ENCODE measurements at places on chromosomes 5 and 9. TPM values are rescaled to one million over a fixed set of nuclear protein-coding genes. Genes with fewer than 3 reads are reported as not detected.

LCNL1 gene
- total RNA-seq: not detected

TLX3 gene
- total RNA-seq: not detected

TIMD4 gene
- not detected for total RNA-seq

STPG3 gene
- total RNA-seq: not detected

RMRP gene
- total RNA-seq: 2,917 TPM

NSMF gene
- total RNA-seq: 53.7 TPM

GRCh38 chr5:142122121-142122520 is 13.5 kb downstream of the NDFIP1 start:
- DNase-seq: no peak

DNA sequence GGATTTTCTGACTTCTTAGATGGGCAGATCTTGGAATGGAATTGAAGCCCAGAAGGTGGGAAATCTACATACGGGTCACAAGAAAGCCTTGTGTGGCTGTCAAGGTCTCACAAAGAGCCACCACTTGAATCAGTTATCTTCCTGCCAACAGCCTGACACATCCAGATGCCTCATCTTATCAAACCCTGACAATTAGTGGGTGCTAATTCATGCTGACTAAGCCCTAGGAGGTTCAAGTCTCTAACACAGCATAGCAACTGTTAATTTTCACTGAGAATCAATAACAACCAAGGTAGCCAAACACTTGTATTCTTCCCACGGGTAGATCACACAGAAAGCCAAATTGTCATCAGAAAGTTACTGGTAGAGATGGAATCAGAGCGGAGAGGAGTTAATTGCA is 222.2 kb downstream of the TMEM167A start:
- DNase-seq: no peak

- no peak for DNase-seq
These were observed 21.4 kb upstream of the HMHB1 start for GRCh38 chr5:143790457-143791112.

- DNase-seq: no peak
These were observed 3.0 kb downstream of the SLC12A7 start for GRCh38 chr5:1108865-1109174.

GRCh38 chr9:107732781-107733522 is 243.4 kb upstream of the KLF4 start:
- no peak for DNase-seq

DNA sequence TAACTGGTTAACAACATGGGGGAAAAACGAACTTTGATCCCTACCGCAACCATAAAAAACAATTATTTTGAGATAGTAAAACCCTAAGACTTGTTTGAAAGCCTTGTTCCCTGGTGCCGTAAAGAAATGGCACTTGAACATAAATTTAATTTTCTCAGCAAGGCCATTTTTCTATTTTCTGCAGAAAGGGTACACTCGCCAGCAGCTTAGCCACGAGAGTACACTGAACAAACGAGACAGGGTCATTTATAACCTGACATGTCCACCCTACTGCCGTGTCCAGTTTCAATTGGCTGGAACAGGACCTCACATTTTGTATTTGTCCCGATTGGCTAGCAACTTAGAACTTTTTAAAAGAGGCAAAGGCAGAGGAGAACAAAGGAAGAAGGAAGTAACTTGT is 26.8 kb downstream of the FBXW11 start:
- no peak for DNase-seq

DNA sequence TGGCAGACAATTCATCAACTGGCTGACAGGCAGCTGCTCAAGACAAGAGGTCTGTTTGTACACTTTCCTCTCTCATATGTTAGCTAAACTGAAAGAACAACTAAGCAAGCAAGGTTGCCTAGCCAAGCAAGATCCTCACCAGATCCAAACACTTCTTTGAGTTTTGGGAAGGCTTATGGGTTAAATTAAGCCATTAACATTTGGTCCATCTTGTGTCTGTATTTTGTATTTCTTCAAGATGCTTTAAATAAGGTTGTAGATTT is 170.4 kb upstream of the RAI14 start:
- no peak for DNase-seq

DNA sequence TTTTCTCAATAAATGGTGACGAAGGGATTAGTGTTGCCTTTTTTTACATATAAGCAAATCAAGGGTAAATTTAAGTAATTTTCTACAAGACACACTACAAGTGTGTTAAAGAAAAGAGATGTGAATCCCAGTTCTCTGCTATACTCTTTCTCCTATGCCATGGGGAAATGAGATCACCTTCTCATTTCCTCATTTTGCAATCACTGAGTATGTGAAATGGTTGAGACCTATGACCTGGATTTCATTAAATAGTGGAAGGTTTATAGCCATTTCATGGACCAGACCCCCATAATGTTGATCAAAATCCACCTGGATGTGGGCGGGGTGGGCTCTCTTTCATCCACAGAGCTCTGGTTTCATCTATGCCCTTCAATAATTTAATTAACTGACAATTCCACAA is 66.9 kb upstream of the SLIT3 start:
- DNase-seq: no peak

DNA sequence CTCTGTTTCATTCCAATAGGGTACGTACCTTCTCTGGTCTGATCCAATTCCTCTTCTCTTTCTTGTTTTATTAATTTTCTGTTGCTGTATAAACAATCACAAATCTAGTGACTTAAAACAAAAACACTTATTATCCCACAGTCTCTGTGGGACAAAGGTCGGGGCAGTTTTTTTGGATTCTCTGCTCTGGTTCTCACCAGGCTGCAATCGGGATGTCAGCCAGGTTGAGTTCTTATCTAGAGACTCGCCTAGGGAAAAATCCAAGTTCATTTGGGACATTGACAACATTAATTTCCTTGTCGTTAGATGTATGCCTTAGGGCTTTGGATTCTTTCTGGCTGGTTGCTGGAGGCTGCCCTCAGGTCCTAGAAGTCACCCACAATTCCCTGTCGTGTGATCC is 430.5 kb upstream of the RORB start:
- DNase-seq: no peak

- no peak for DNase-seq
These were observed 6.6 kb upstream of the PTPN3 start for GRCh38 chr9:109504689-109505088.
